B cell (primary cell): ENCODE measurements at places on chromosomes 16 and 17.

DNA sequence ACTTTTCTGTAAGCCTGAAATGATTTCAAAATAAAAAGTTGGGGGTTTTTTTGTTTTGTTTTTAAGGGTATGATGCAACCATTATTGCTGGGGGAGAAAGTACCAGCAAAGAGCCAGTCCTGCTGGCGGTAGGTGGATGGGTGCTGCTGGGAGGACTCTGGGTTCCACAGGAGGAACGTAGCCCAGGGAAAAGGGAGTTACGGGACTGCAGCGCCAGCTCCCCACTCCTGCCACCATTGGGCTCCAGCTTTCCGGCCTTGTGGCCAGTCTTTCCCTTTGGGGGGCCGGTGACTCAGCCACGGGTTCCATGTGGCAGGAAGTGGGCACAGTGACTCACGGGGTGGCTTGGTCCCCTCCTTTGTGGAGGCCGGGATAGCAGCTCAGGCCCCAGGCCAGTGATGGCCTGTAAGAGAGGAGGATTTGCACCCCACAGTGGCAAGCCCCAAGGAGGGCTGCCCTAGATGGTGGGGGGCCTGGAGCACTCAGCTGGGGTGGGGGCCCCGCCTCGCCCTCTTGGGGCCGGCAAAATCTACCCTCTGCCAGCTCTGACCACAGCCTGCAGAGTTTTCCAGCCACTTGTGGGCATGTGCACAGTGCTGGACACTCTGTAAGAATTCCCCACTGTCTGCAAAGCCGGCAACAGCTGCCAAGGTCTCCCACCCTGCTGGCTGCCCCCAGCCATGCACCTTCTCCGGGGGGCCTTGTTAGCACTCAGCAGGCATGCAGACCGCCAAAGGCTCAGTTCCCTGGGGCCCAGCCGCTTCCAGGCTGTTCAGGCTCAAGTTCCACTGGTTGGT is 30.4 kb downstream of the SOCS3 start:
- DNase-seq: no peak

GRCh38 chr17:28467456-28468025 is 5.9 kb upstream of the SLC13A2 start:
- no peak for DNase-seq

DNA sequence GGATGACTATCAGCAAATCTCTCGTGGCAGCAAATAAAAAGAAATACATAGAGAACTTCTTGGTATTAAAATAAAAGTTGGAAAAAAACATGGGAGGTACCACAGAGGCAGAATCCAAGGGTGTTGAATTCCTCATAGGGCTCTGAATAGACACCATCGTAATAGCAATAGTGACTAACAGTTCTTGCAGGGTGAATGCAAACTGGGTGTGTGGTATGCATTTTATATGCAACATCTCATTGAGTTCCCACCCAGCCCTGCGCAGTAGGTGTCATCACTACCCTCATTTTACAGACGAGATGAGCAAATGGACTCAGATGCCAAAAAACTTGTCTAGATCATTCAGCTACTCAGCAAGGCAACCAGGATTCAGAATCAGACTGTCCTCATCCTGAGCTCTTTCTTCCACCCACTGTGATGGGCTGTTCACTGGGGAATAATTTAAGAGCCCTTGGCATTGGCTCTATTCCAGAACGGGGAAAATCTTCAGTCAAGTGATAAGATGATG is 354.6 kb upstream of the CDH11 start:
- DNase-seq: no peak

DNA sequence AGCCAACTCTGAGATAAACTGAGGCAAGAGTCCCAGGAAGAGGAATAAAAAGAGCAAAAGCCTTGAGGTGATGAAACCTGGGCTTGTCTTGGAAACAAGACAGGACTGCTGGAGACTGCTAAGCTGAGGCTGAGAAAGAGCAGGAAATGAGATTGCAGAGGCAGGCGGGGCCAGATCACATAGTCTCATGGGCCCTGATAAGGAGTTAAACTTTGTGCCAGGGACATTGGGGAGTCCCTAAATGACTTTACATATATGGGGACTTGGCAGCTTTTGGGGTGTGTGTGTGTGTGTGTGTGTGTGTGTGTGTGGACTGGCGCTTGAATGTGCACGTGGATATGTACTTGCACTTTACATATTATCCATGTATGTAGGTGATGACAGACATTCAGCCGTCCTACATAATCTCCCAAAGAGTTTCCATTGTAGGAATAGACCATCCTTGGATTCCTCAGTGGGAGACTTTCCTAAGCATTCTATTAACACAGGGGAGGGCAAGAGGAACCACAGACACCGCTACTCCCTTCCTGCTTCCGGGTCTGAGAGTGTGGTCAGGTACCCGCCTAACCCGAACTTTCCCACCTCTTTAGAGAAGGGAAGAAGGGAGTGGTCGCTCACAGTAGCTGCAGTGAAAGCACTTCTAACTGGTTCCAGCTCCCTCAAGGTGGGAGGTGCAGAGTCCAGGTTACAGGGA is 123.1 kb downstream of the LYRM1 start:
- DNase-seq: no peak

- no peak for DNase-seq
These were observed 40.2 kb upstream of the ATF7IP2 start for GRCh38 chr16:10345629-10346028.

GRCh38 chr17:80636361-80637018 is 91.9 kb downstream of the RPTOR start:
- DNase-seq: peak; percentile 34

GRCh38 chr16:10339777-10340732 is 45.8 kb upstream of the ATF7IP2 start:
- peak; percentile 65 for DNase-seq

- DNase-seq: no peak
These were observed 383.9 kb downstream of the WWOX start for GRCh38 chr16:78483124-78483992.

GRCh38 chr17:42422958-42423712 is at the start of gene CAVIN1:
Gene CAVIN1, minus strand, starts transcription at chr17:42423256. Its CDS starts 159 bp downstream, at chr17:42423097.
- DNase-seq: no peak

GRCh38 chr16:15576960-15577958 is 65.7 kb downstream of the MARF1 start:
- DNase-seq: no peak

- no peak for DNase-seq
These were observed 21.1 kb downstream of the NPTX1 start for GRCh38 chr17:80455336-80455710.

GRCh38 chr17:75181608-75182318 is 996 bp downstream of the SUMO2 start:
- peak; percentile 69 for DNase-seq

- DNase-seq: no peak
These were observed 2.5 kb upstream of the MAP3K14 start for GRCh38 chr17:45319239-45319703.

DNA sequence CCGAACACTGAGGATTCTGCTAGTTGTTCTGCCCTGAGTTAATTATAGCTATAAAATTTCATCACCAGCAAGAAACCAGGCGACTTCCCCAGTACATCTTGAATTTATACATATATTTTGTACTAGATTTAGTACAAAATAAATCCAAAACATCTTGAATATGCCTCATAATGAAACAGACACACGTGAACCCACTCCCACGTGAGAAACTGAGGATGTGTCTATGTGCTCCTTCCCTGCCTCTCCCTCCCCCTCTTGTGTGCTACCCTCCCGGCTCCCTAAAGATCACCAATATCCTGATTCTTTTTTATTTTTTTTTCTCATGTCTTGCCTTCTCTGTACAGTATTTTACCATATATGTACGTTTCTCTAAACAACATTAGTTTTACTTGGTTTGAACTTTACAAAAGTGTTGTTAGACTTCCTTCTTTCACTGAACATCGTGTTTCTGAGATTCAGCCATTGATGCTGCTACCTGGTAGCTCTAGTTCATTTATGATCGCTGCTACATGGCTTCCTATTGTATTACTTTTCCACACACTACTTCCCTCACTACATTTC is 1.1 kb upstream of the LCMT1 start:
- peak; percentile 30 for DNase-seq

- peak; percentile 39 for DNase-seq
These were observed 60.2 kb upstream of the PHOSPHO1 start for GRCh38 chr17:49290690-49291359.

DNA sequence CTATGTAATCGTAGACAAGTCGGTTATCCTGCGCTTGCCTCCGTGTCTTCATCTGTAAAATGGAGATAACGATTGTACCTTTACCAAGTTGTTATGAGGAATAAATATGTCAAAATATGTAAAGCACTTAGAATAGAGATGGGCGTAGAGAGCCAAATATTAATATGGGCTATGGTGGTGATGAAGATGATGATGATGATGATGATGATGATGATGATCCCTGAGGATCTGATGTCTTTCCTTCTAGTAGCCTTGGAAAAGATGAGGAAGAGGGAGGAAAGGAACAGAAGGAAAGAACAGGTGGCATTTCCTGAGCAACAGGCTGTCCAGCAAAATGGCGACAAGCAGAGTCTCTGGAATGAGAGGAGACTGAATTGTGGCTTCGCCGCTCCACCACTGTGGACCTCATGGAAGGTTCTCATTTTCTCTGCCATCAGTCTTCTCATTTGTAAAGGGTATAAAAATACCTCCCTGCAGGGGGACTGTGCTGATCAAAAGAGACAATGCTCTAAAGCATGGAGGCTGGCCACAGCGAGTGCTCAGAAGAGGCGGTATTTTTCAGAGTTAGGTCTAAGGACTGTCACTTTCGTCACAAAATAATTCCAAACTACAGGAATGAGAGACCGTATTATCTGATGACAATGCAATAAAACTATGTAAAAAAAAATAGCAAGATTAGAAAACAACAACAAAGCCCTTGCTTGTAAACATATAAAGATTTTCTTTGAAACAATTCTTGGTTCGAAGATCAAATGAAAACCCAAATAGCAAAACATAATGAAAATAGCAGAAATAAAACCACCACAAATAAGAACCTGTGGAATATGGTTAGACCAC is 17.2 kb upstream of the RCVRN start:
- no peak for DNase-seq

- DNase-seq: no peak
These were observed 203.6 kb upstream of the CACNG3 start for GRCh38 chr16:24052329-24053098.

- DNase-seq: no peak
These were observed 1.9 kb downstream of the HS3ST4 start for GRCh38 chr16:25693631-25694030.

DNA sequence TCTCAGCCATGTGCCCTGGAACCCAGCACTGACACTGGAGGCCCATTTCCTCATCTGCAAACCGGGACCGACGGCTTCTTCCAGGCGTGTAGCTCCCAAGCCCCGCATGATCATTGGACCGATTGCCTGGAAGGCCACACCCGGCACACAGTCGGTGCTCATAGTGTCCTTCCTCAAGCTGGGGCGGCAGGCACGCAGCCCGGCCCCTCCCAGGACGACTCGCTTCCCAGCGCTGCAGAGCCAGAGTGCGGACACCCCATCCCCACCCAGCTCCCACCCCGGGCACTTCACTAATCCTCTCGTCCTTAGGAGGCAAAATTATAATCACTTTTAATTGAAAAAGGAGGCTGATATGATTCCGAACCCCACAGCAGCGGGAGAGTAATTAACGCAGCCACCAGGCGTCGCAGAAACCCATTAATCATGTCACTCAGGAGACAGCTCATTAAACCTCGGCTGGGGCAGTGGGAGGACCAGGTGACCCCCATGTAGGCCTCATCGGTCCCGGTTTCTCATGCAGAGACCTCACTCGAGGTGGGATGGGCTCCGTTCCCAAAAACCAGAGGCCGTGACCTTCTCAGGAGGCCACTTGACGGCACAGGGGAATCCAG is 33.1 kb downstream of the ZNF469 start:
- DNase-seq: no peak

DNA sequence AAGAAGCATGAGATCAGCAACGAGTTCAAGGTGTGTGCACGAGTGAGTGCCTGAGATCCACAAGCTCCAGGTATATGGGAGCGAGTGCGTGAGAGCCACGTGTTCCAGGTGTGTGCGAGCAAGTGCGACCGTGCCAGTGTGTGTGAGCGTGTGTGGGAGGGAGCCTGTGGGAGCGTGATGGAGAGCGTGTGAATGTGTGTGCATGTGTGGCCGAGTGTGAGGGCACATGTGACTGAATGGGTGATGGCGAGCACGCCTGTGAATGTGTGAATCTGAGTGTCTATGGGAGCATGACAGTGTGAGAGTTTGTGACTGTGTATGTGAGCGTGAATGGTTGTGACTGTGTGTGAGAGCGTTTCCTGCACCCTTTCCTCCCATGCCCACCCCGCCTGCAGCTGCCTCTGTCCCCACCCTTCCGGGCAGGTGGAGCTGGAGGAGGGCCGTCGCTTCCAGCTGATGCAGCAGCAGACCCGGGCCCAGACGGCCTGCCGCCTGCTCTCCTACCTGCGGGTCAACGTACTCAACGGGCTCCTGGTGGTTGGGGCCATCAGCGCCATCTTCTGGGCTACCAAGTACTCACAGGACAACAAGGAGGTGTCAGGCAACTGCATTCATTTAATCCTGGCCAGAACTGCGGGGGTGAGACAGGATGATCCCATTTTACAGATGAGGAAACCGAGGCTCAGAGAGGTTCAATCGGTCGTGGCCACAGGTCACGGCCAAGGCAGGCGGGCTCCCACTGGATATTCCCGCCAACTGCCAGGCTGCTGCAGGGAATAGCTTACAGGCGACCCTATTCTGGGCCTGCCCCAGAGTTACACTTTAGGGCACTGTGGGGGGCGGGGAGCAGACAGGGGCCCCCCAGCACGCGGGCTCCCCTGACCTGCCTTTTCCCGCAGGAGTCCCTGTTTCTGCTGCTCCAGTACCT is 3.7 kb downstream of the TMC8 start:
- peak; percentile 90 for DNase-seq

DNA sequence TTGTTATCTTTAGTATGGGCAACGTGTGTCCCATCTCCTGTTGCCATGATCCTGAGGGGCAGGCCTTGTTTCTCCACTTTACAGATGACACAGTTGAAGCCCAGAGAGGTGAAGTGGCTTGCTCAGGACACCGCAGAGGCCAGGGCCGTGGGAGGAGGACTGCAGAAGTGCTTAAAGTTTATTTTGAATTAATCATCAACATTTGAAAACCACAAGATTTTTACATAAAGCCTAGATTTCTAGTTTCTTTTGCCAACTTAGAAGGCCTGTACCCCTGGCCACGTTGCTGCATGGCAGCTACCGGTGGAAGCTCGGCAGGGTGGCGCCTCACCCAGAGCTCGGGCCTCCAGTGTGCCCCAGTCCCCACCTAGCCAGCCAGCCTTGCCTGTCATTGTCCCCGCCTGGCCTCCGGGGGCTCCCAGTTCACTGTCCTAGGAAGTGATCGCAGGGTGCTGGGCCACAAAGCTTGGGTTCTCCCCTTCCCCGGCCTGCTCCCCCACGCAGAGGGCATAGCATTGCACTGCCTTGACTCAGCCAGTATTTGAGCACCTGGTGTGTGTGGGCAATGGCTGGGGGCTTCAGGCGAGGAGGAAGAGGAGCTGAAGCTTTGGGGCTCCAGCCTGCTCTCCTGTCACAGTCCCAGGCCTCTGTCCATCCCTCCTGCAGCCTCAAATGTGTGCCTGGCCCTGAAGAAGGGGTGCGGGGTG is 14.8 kb upstream of the ADCY7 start:
- DNase-seq: no peak
